ENCODE measurements at places on chromosomes 4 and X.

DNA sequence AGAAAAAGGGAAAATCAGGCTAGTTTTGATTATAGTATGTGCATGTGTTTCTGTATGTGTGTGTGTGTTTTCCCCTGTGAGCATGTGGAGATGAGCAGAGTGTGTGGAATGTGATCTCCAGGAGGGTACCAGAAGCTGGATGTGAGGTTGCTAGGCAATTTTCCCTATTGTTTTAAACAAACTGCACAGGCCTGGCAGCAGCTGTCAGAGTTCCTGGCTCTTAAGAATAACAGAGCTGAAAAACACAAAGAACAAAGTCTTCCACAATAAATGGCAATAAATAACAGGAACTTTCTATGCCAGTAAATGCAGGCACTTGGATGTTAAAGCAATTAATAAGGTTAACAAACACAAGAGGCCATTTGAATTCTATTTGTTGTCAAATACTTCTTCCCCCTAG is 344.6 kb upstream of the CTSO start:
- no peak for DNase-seq

DNA sequence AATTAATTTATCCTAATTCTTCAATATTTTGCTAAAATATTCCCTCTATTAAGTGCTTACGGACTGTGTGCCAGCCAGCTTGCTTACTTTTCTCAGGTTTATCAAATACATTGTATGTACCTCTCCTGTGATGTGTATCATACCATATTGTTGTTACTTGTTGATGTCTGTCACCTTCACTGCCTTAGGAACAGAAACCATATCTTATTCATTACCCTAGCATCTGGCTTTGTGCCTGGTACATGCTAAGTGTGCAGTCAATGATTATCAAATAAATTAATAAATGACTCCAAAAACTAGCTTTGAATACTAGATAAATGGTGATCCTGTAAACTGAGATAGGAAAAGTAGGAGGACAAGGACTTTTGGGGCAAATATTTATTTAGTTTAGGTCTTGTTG is 6.9 kb downstream of the CLCN3 start:
- no peak for DNase-seq

DNA sequence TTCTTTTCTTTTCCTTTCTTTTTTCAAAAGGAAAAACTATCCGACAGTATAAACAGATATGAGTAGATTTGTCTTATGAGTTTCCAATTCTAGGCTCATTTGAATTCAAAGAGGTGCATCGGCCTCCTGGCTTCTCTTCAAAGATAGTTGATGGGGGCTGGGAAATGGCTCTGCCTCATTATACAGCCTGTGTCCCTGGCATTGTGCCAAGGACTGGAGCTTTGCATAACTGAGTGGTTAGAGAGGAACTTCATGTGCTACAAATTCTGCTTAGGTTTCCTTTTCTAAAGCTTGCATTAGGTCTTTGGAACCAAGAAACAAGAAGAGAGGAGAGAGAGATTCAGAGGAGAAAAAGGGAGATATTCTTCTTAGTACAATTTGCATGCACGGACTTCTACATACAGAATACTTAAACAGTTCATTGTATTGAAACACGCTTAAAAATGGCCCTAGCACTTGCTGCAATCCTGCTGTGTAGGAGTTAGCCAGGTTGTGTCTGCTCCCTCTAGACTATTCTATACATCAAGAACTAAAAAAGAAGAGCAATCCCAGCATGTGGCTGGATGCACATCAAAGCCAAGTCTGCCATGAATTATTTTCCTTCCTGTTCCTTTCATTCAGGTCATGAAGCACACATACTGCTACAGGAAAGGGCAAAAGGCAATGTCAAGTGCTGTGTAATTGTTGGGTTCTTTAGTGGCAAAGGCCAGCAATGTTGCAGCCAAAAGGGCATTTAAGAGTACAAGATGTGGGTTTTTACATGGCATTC is 70.9 kb downstream of the INTS12 start:
- peak; percentile 55 for DNase-seq

DNA sequence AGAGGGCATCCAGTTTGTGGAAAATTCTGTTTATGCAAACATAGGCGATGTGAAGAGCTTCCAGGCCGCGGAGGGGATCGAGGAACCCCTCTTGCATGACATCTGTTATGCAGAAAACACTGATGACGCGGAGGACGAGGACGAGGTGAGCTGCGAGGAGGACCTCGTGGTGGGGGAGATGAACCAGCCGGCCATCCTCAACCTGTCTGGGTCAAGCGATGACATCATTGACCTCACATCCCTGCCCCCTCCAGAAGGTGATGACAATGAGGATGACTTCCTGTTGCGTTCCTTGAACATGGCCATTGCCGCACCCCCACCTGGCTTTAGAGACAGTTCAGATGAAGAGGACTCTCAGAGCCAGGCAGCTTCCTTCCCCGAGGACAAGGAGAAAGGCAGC is 74.6 kb upstream of the PRPS2 start:
- DNase-seq, result no peak

DNA sequence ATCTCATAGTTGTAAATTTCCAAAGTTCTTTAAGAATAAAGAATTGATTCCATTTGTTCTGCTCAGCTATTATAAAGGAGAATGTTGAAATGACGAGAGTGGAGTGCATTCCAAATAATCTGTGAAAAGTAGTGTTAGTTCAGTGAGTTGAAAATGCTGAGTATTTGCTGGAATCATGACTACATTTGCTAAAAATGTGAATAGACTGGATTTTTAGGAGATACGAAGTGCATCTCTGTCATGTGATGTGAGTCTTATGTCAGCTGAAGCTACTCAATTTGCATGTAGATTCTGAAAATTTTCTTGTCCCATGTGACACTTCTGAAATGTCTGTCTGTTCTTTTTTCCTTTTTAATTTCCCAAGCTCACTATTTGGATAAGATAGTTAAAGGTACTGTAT is 206.0 kb downstream of the DCTD start:
- no peak for DNase-seq

DNA sequence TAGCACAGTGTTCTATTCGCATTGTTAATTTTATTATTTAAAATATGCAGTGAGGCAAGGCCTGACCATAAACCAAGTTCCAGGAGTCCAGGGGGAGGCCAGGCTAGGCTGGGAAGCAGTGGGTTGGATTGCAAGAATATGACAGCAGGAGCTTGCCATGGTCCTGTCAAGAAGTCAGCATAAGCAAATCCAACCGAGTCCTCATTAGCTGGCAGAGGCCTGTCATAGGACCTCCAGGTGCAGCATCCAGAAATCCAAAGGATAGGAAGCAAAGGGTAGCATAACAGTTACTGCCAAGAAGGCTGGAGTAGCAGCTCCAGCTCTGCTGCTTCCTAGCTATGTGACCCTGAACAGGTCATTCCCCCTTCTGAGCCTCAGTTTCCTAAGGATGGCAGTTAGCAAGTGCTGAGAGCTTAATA is 13.4 kb downstream of the PJA1 start:
- DNase-seq, result no peak

GRCh38 chr4:26268246-26268645 is 52.6 kb upstream of the RBPJ start:
- DNase-seq, result peak; percentile 6

Data from MV-4-11 (cell line).